ENCODE measurements at places on chromosomes 2 and 18.
A peak's percentile ranks its signal among the peaks of the same experiment; 100 is the strongest.

DNA sequence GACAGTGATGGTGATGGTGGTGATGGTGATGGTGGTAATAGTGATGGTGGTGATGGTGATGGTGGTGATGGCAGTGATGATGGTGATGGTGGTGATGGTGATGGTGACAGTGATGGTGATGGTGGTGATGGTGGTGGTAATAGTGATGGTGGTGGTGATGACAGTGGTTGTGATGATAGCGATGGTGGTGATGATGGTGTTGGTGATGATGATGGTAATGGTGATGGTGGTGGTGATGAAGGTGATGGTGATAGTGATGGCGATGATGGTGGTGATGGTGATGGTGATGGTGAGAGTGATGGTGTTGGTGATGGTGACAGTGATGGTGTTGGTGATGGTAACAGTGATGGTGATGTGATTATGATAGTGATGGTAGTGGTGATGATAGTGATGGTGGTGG lies 94.3 kb downstream of the ASB1 start:
- no peak for DNase-seq

DNA sequence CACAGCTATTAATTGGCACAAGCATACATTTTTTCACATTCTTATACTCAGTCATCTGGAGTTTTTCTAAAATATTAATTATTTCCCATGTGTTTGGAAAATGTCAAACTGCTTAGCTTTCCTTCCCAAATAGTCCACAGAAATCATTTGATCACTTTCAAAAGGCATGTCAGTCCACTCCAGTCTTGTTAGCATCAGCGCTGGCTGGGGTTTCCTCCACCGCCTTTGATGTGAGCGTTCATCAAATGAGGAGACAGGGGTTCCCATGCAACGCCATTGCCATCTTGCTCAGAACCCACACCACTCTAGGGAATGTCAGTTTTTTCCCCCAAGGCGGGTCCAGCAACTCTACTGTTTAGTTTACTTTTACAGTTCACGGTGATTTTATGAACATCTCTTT lies 13.1 kb upstream of the RAX start:
- DNase-seq = no peak

DNA sequence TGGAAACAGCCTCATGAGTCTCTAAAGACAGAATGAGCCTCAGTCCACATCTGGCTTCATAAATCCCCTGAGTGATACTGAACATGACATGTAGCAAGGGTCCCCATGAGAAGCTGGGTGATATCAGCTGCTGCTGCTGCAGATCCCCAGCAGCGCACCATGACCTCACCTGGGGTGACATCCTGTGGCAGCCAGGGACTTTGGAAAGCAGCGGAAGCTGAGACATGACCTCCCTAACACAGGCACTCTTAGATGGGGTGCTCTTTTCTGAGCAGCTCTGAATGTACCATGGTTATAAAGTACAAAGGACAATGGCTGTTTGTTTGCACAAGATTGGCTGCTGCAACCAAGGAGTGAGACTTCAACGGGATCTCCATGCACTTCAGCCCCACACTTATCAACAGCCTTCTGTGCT lies 74.7 kb upstream of the TMEM200C start:
- DNase-seq = no peak

DNA sequence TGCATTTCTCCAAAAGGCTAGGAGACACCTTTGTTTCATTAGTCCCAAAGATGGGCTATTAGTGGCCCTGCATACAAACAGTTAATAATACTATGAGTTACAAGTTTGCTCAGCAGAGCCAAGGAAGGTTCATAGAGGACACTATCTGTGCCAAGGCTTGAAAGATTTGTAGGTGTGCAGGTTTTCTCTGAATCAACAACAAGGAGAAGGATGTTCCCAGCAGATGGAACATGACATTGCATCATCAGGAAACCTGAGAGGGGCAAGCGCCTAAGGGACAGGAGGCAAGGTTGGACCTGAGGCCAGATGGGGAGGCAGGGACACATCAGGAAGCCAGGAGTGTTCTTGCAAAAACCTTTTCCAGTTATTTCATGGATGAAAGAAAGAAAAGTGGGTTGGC lies 35.4 kb upstream of the STK17B start:
- DNase-seq = no peak

- DNase-seq = no peak
These were observed 87.0 kb upstream of the RTN4 start for GRCh38 chr2:55137024-55137958.

- DNase-seq = no peak
These were observed 258.0 kb downstream of the MYCN start for GRCh38 chr2:16198166-16198912.

DNA sequence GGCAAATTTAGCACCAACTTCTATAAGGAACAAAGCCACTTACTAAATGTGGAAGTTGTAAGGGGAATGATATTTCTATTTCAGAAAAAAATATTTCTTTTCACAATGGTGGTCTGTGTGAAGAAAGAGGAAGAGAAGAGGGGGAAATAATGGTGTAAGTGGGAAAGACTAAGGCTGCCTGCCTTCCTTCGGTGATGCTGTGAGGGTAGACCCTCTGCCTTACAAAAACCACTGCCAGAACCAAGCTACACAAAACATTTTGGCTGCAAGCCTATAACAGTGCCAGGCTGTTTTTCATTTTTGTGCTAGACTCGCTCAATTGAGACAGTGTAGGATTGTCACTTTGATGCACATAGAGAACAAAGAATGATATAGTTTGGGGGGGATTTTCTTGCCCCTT lies 286.6 kb downstream of the ZEB2 start:
- DNase-seq = no peak

- DNase-seq = no peak
These were observed 53.6 kb upstream of the CTDP1 start for GRCh38 chr18:79625924-79626561.

DNA sequence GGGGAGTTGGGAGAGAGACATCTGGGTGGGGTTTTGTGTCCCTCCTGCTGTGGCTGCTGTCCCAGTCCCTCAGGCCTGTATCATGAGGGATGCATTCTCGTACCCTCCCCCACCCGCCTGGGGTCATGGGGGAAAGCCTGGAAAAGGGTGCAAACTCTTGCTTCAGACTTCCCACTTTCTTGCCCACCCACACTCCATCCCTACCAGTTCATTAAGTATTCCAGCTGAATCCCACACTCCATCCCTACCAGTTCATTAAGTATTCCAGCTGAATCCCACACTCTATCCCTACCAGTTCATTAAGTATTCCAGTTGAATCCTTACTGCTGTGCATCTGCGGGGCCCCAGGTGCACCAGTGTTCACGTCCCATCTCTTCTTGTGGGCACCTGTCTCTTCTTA lies 116.3 kb downstream of the ACAA2 start:
- no peak for DNase-seq

GRCh38 chr2:59066787-59067399 lies 825.8 kb upstream of the FANCL start:
- no peak for DNase-seq

- no peak for DNase-seq
These were observed 643 bp upstream of the DTNB start for GRCh38 chr2:25674077-25674362.

- DNase-seq = no peak
These were observed 1.3 kb downstream of the WDR35 start for GRCh38 chr2:19988600-19988999.

DNA sequence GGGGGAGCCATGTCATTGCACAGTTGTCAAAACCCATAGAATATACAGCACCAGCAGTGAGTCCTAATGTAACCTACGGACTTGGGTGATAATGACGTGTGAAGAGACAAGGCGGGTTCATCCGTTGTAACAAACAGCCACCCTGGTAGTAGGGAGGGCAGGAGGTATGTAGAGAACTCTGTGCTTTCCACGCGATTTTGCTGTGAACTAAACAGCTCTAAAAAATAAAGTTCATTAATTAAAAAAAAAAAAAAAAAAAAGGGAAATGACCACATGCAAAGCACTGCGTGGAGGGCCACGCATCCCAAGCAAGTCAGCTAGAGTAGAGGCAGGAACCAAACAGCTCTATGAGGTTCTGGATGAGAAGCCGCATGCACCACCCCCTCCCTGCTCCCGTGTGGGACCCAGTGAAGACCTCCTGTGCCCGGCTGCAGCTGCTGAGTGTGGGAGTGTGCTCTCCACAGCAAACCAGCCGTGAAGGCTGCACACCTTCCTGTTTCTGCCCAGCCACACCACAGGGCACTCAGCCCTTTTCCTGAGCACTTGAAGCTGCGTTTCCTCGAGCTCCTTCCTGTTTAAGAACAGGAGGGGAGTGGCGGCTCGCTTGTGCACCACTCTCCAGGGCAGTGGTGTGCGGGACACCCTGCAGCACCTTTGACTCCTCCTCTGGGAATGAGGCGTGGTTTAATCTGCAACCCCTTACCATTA lies 65.6 kb downstream of the ODC1 start:
- DNase-seq = no peak

GRCh38 chr2:70514612-70515055 lies 39.0 kb downstream of the TGFA start:
- DNase-seq = no peak

DNA sequence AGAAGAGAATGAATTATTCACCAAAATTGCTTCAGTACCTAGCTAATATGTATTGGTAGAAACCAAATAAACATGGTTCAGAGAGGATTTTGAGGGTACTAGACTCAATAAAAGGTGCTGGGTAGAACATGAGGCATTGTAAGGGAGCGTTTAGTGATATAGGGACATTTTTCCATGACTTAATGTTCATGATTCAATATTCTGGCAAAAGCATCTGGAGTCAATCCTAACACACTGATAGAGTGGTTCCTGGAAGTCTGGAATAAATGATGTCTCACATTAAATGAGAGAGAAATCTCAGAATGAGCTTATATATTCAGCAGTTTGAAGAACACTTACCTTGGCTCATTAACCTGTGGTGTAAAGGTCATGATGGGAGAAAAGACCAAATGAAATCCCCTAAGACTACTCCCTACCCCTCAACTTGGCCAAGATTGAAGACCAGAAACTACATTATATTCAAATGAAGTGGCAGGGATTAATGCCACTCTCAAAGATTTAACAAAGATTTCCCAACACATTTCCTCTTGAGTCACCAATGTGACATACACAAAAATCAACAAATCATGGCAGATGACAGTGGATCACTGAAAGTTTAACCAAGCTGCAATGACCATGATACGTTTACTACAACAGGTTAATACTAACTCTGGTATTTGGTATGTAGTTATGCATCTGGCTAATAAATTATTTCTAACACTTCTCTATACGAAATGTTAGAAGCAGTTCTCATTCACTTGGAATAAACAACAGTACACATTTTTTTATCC lies 309.5 kb downstream of the SATB2 start:
- no peak for DNase-seq

- DNase-seq = no peak
These were observed 57.9 kb upstream of the SPHKAP start for GRCh38 chr2:228239207-228239906.

- no peak for DNase-seq
These were observed 34.5 kb downstream of the SFT2D3 start for GRCh38 chr2:127735537-127736399.

GRCh38 chr2:27489498-27490397 lies at the start of gene IFT172:
Gene IFT172 (minus strand): TSS chr2:27489743. CDS start chr2:27489653, 90 bp downstream.
- DNase-seq = peak; percentile 99

DNA sequence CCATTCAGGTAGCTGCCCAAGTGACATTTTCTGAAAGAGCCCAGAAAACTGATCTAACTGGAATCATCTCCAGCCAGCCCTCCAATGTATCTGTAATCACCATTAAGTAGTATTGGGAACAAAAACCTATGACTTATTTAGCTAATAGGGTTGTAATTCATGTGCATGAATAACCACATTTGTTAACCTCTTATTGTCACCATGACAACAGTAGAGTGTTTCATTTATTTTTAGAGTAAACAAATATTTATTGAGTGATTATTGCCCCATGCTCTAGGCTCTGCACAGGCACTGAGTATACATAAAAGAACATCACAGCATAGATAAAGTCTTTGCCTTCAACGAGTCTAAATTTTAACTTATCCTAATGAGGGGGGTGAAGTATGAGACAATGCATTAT lies 265.4 kb upstream of the UBE2E3 start:
- no peak for DNase-seq

DNA sequence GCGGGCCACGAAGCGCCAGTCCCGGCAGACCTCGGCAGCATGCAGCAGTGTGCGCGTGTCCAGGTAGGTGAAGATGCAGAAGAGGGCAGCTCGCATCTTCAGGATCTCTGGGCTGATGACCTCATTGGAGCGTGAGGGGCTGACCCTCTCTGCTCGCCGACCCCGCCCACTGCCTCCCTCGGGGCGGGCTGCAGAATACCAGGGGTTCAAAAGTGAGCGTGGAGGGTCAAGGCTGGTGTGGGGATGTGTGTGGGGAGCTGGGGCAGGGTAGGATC lies 20.0 kb downstream of the FBXO41 start:
- DNase-seq = no peak

DNA sequence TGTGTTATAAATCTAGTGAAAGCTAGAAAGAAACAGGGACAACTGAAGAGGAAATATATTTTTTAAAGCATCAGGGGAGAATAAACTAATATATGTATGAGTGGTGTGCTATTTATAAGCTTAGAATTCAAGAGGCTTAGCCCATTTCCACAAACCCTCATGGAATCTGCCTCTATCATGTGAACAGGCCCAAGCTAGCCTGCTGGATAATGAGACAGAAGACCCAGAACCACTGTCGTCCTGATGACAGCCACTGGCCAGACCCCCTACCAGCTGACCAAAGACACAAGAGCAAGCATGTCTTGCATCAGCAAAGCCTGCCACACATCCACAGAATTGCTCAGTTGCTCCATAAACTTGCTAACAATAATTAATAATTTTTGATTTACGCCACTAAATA lies 382.3 kb upstream of the NXPH2 start:
- no peak for DNase-seq

GRCh38 chr2:120486946-120487345 lies 141.0 kb downstream of the INHBB start:
- DNase-seq = no peak

DNA sequence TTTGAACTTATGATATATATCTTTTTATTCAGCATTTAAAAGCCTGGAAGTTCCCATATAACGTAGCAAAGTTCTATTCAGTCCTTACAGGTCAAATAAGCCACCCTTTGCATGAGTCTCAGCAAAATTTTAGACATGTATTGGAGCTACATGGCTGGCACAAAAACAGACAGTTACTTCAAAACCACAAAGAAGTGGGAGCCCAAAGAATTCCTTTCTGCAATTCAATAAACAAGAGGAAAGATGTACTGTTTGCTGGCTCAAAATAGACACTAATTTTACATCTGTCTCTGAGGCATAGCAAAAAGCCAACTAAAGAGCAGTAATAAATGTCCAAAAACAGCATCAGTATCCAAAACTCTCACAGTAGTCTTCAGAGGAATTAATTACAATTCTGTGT lies 87.0 kb downstream of the ZEB2 start:
- DNase-seq = no peak

- DNase-seq = no peak
These were observed 268.6 kb downstream of the EIPR1 start for GRCh38 chr2:3108710-3109702.

- no peak for DNase-seq
These were observed 46.3 kb upstream of the SLC39A10 start for GRCh38 chr2:195610717-195611116.

- peak; percentile 53 for DNase-seq
These were observed 285.9 kb downstream of the RNF144A start for GRCh38 chr2:7203056-7203467.

DNA sequence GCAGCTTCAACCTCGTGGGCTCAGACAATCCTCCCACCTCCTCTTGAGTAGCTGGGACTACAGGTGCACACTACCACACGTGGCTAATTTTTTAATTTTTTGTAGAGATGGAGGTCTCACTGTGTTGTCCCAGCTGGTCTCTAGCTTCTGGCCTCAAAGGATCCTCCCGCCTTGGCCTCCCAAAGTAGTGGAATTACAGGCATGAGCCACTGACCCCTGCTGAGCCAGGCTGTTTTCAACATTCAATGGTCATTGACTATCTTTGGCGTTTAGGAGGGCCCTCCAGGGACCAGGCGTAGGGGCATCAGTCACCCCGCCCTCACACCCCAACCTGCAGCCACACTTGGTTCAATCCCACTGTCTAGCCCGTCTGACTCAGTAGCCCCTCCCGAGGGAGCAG lies 5.2 kb downstream of the MZT2B start:
- no peak for DNase-seq

Measured in activated CD4-positive, alpha-beta T cell treated with anti-CD3 and anti-CD28 coated beads for 4 hours (primary cell).